Renal cortical epithelial cell (primary cell): ENCODE measurements at places on chromosomes 13 and 19. TPM values are rescaled to one million over a fixed set of nuclear protein-coding genes. Genes with fewer than 3 reads are reported as not detected.

GRCh38 chr19:938233-938923 lies 12.5 kb downstream of the ARID3A start:
- no peak for DNase-seq

DNA sequence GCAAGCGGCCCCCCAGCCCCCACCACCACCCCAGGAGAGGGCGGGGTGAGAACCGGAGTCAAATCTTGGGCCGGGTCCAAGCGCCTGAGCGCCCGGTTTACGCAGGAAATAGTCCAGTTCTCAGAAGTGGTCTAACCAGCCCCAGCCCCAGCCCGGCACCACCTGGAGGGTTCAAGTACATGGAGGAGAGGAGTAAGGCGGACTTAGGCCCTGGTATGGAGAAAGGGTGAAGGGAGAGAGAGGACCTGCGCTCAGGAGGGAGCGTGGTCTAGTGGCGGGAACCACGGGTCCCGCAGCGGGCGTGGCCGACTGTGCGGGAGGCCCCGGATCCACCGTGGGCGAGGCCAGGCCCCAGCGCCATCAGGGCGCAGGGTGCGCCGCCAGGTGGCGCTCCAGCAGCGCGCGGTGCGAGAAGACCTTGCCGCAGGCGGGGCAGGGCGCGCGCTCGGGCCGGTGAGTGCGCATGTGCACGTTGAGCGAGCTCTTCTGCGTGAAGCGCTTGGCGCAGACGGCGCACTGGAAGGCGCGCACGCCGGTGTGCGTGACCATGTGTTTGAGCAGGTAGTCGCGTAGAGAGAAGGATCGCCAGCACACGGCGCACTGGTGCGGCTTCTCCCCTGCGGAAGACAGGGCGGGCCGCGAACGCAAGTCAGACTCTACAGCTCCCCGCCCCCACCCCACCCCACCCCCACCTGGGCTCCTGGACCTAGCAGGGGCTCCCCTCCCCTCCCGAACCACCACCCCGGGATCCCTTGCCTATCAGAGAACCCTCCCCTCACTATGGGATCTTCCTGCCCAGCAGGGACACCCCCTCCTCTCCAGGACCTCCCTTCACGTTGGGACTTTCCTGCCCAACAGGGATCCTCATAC lies 2.1 kb upstream of the SLC27A5 start:
- DNase-seq = peak; percentile 69

DNA sequence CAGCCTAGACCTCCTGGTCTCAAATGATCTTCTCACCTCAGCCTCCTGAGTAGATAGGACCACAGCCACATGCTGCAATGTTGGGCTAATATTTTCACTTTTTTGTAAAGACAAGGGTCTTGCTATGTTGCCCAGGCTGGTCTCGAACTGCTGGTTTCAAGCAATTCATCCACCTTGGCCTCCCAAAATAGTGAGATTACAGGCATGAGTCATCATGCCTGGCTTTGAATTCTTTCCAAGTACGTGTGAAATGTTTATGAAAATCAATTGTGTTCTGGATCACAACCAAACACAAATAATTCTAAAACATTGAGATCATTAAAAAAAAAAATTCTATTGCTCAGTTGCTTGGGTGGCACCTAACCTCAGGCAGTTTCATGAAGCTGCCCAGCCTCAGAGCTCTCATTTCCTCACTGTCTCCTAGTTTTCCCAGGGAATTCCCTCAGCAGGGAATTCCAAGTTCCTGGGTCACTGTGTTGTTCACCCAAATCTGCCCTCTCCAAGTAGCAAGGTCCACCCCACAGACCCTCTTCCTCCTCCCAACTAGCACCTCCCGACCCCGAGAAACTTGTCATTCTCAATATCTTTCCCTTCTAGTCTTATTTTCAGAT lies 44.8 kb downstream of the ING1 start:
- DNase-seq = peak; percentile 10

- no peak for DNase-seq
Observed at GRCh38 chr19:34788074-34788473, 15.1 kb upstream of the ZNF599 start.

DNA sequence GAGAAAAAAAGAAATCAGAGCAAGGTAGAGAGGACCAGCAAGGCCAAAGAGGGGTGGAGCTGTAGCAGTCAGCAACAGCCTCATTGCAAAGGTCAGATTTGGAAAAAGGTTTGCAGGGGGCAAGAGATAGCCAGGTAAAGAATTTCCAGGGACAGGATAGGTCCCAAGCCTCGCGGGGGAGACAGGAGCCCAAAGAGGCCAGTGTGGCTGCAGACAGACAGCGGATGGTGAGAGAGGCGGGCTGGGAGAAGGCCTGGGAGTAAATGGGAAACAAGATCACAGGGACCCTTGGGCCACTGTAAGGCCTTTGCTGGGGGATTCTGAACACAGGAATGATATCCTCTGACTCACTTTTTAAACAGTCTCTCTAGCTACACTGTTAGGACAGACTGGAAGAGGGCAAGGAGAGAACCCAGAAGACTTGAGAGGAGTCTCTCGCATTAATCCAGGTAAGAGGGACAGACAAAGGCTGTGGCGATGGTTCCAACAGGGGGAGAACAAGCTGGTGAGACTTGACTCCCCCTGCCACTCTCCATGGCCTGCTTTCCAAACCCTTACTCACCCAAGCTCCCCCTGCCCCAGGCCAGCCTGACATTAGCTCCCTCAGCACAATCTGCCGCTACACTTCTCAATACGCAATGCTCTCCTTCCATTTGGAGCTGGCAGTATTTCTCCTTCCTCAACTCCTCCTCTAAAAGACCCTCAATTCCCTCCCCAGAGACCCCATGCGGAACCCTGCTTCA lies 31.8 kb downstream of the DOCK9 start:
- no peak for DNase-seq

DNA sequence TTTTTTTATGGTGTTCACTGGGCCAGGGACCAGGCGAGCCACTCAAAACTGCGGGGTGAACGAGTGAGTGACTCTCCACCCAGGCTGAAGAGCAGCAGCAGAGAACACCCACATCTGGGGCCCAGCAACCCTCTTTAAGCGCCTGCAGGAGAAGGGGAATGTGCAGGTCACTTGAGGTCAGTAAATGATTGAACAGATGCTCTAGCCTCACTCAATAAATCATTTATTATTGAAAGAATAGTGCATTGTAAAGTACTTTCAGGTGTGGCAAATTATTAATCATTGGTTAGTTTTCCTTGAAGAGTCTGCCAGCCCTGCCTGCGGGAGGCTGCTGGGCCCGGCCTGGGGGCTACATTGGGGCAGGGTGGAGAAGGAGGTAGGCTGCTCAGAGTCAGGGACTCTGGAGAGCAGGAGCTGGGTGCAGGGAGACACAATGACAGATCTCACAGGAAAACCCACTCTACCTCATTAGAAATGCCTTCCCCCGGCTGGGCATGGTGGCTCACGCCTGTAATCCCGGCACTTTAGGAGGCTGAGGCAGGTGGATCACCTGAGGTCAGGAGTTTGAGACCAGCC lies 42.5 kb downstream of the ABCC4 start:
- DNase-seq = peak; percentile 98

GRCh38 chr19:28242317-28242927 lies 970.5 kb downstream of the UQCRFS1 start:
- peak; percentile 22 for DNase-seq

DNA sequence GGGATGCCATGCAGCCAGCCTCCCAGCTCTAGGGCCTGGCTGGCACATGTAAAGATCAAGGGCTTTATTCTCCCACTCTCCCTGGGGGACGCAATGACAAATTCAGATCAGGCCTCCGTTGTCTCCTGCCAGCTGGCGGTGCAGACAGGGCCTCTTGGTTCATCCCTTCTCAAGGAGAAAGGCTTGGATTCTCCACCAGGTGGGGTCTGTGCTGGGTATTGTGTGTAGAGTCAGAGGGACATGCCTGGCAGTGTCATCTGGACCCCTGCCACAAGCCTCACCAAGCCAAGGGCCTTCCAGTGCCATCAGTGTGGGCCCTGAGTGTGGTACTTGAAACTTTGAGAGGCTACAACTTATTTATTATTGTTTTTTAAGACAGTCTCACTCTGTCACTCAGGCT lies 8.4 kb upstream of the PTPRS start:
- DNase-seq = no peak

Gene KIR2DL4
- not detected in 2 replicates for total RNA-seq

DNA sequence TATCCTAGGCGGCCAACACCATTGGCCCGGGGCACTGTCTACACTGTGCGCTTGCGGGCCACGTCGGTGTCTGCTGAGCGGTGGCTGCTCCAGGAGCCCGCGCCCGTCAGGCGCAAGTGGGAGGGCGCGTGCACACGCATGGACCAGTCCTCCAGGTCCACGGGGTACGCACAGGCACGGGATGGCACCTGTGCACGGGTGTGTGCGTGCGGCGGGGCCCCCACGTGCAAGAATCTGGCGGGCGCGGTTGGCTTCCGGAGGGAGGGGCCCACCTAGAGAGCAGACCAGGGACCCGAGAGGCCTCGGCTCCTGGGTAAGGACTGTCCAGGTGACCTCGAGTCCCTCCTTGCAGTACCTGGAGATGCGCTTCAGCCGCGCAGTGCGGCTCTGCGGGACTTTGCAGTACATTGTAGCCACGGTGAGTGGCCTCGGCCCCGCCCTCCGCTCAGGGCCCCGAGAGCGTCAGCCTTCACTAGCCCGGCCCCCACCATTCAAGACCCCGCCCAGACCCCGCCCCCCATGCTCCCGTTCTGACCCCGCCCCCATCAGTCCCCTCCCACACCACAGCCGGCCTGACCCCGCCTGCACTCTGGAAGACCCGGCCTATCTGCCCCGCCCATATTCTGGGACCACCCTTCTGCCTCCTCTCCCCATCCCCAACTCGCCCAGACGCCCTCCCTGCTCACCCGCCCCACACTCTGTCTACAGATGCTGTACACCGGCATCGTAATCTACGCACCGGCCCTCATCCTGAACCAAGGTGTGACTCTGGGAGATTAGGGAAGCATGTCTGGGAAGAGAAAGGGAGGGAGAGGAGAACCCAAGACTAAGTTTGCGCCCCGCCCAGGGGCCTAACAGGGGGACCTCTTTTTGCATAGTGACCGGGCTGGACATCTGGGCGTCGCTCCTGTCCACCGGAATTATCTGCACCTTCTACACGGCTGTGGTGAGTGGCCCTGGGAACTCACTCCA lies 2.3 kb downstream of the SLC5A5 start:
- no peak for DNase-seq

Gene NLRP11
- not detected in 2 replicates for total RNA-seq

DNA sequence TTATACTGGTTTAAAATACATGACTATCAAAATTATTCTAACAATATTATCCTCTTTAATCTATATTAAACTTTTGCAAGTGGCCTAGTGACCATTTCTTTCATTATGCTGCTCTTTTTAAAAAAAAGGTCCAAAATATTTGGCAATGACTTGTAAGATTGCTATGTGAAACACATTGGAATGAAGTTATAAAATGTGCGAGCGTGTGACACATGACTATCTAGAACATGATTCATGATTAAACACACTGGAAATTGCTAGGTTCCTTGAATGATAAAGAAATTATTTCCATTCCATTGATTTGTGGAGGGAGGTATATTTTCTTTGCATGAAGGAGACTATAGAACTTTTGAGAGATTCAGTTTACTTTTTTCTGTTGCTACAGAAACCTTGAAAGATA lies 739.1 kb downstream of the DIAPH3 start:
- DNase-seq = no peak

Gene OR10H1
- 0.45 and 1.7 TPM in 2 replicates for total RNA-seq
